ENCODE measurements at places on chromosomes 5 and 9.

DNA sequence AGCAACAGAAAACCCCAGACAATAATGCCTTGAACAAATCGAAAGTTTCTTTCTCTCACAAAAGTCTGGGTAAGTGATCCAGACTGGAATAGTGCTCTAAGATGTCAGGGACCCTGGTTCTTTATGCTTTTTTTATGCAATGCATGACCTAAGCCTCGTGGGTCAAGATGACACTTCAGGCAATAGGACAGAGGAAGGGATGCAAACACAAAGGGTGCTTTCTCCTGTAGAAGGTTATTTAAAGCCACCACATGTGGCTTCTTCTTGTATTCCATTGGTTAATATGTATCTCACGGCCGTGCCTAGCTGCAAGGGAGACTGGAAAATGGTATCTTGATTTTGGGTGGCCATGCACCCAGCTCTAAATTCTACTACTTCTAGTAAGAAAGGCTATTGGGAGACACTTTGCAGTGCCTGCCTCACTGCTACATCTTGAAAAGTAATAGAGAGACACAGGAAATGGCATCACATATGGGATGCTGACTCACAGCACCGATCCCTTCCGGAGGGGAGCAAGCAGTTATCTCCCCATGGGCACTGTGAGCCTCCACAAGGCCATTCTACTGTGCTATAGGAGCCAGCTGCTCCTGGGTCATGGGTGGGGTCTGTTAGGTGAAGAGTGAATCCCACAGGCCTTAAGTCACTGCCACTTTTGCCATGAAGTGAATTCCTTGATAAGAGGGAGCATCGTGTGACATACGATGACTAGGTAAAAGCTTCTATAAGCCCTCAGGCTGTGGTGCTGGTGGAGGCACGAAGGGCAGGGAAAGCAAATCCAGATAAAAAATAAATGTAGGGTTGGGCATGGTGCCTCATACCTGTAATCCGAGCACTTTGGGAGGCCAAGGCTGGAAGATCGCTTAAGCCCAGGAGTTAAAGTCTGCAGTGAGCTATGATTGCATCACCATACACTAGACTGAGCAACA is 32.5 kb upstream of the RAB14 start:
- DNase-seq: no peak

GRCh38 chr5:37214550-37214949 is 34.6 kb downstream of the CPLANE1 start:
- no peak for DNase-seq

GRCh38 chr9:121105531-121105930 is 30.8 kb downstream of the CNTRL start:
- DNase-seq: no peak

- no peak for DNase-seq
These were observed 36.5 kb downstream of the KIF24 start for GRCh38 chr9:34292552-34292951.

DNA sequence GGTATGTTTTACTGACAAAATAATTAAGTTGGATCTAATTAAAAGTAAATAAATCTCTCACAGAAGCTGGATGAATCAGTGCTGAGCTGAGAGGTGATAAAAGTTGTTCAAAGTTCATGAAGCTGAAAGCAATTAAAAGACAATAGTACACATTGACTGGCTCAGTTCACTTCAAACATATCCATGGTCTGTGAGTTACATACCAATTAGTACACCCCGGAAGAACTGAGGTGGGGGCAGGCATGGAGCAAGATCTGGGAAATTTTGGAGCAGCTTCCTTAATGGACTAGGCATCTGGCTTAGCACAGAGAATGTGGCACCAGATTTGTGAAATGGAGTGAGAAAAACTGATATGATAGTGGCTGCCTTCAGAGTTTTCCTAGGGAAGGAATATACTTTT is 152.7 kb downstream of the ATP10B start:
- DNase-seq: no peak

GRCh38 chr5:165497707-165498106 is 1992.3 kb downstream of the MAT2B start:
- no peak for DNase-seq

DNA sequence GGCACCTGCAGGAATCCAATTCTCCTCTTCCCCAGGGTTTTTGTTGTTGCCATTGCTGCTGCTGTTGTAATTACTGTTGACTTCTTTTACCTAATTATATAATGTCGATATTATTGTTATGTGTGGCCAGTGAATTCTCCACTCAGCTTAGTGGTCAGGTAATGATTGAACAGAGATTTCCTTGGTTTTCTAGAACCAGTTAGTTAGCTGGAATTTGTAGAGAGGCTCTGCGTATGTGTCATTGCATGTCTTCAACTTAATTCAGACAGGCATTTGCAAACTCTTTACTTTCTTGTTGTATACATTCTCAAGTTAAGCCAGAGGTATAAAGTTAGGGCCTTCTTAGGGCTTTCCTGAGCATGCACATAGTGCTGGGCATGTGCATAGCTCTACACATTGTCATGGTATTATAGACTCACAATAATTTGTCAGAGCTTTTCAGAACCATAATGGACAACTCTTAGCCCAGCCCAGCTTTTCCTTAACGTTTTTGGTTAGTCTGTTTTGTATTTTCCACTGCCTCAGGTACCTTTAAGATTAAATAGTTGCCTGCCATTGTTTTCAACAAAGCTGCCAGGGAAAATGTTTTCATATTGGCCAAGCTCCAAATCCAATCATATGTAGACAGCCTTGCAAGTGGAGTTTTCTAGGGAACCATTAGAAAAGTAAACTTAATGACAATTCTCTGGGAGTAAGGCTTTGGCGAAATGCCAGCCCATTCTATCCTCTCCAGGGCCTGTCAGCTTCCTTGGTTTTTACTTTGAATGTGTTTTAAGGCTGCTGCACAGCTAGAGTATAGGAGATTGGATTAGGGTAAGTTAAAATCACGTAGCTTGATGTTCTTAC is 68.1 kb downstream of the UBE2R2 start:
- DNase-seq: peak; percentile 4
